ENCODE measurements at places on chromosomes 3 and 15. TPM values are rescaled to one million over a fixed set of nuclear protein-coding genes. Genes with fewer than 3 reads are reported as not detected.

- H3K36me3 ChIP-seq, result no peaks in the 10 kb centered on the region
- peak; percentile 40 for DNase-seq
- no peaks in the 10 kb centered on the region for H3K27me3 ChIP-seq
These were observed 2.5 kb upstream of the MST1R start for GRCh38 chr3:49906073-49906743.

- DNase-seq, result peak; percentile 36
- H3K27ac ChIP-seq, result no peak overlapping the region
- H3K4me1 ChIP-seq, result no peaks in the 10 kb centered on the region
- H3K4me3 ChIP-seq, result no peak overlapping the region
- no peaks in the 10 kb centered on the region for H3K36me3 ChIP-seq
These were observed 384.1 kb downstream of the PLOD2 start for GRCh38 chr3:145776782-145777408.

GRCh38 chr3:114333180-114333922 is 39.5 kb downstream of the TIGIT start:
- H3K4me3 ChIP-seq, result no peak overlapping the region
- no peak for DNase-seq
- H3K27ac ChIP-seq, result no peak overlapping the region
- H3K4me1 ChIP-seq, result no peaks in the 10 kb centered on the region

CHMP2B gene
- total RNA-seq, result 36.4 TPM

DNA sequence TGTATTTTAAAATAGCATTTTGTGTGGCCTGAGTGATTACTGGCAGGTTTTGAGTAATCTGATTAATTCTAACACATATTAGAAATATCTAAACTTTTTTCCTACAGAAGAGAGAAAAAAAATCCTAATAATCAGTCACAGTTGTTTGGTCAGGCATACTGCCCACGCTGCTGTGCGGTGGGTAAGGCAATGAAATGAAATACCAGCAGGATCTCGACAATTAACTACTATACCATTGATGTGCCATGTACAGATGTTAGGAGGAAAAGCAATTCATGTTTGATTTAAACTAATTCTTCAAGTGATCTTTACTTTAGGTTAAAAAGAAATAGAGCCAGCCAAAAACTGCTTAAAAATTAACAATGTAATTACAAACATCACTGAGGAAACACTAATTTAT is 5.2 kb downstream of the GRAMD2A start:
- H3K36me3 ChIP-seq, result no peaks in the 10 kb centered on the region
- H3K4me1 ChIP-seq, result no peaks in the 10 kb centered on the region
- no peak for DNase-seq

SCG3 gene
- total RNA-seq, result 0.23 TPM

- no peaks in the 10 kb centered on the region for H3K4me1 ChIP-seq
- H3K27ac ChIP-seq, result no peak overlapping the region
- H3K36me3 ChIP-seq, result no peaks in the 10 kb centered on the region
- no peak overlapping the region for H3K4me3 ChIP-seq
- H3K27me3 ChIP-seq, result no peaks in the 10 kb centered on the region
These were observed 2.5 kb downstream of the MAP3K13 start for GRCh38 chr3:185365291-185366073.

GRCh38 chr3:13661121-13661520 is 112.2 kb downstream of the FBLN2 start:
- H3K27ac ChIP-seq, result no peak overlapping the region
- no peak overlapping the region for H3K4me3 ChIP-seq
- H3K4me1 ChIP-seq, result no peaks in the 10 kb centered on the region

- H3K27me3 ChIP-seq, result no peaks in the 10 kb centered on the region
- H3K36me3 ChIP-seq, result no peaks in the 10 kb centered on the region
- DNase-seq, result no peak
- H3K27ac ChIP-seq, result no peak overlapping the region
- no peaks in the 10 kb centered on the region for H3K4me1 ChIP-seq
These were observed 813.6 kb upstream of the ALCAM start for GRCh38 chr3:104553121-104553520.

RASL12 gene
- 56.3 TPM for total RNA-seq

HIGD2B gene
- 0.51 TPM for total RNA-seq

DNA sequence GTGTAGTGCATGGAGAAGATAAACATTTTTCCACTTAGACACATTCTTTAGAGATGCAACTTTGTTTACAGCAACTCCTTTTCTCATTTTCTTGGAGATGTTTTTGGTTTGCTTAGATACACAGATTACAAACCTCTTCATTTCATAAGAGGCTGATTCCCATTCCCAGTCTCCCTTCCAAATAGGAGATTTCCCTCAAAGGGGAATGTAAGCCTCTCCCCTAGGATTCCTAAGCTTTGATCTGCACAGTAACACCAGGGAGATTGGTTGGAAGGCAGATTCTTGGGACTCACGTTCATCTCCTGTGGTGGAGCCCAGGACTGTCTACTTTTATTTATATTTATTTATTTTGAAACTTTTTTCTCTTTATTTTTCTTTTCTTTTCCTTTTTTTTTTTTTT is 63.2 kb downstream of the MCTP2 start:
- H3K27me3 ChIP-seq, result no peaks in the 10 kb centered on the region
- DNase-seq, result no peak
- no peak overlapping the region for H3K27ac ChIP-seq
- H3K4me1 ChIP-seq, result no peaks in the 10 kb centered on the region
- no peak overlapping the region for H3K4me3 ChIP-seq

- no peaks in the 10 kb centered on the region for H3K4me1 ChIP-seq
- peaks cover 13% of the 10 kb centered on the region for H3K36me3 ChIP-seq
- H3K27ac ChIP-seq, result peak overlapping the region; percentile 7
- no peak for DNase-seq
These were observed 18.2 kb downstream of the IDH2 start for GRCh38 chr15:90083954-90084607.

PDE12 gene
- total RNA-seq, result 22.8 TPM

SIN3A gene
- 51.0 TPM for total RNA-seq

EAF2 gene
- 37.8 TPM for total RNA-seq

DNA sequence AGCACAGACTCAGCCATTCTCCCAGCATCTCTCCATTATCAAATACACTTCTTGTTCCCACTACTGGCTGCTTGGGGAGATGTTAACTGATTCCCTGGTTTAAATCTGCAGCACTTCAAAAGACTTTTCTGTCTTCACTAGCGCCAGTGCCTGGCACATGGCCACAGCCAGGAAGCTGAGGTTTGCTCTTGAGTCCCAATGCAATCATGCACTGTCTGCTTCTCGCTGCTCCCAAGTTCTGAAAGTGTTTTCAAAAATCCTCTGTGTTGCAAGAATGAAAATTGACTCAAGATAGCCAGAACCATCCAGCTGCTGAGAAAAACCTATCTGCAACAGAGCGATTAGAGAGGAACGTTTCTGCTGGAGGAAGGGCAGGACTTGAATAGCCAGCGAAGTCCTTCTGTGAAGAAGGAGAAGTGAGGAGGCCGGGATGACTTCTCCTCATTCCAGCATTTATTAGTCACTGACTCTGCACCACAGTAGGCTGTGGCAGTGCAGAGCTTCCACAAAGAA is 358.4 kb upstream of the NR2F2 start:
- no peaks in the 10 kb centered on the region for H3K4me1 ChIP-seq
- H3K27ac ChIP-seq, result no peak overlapping the region
- no peak for DNase-seq

DNA sequence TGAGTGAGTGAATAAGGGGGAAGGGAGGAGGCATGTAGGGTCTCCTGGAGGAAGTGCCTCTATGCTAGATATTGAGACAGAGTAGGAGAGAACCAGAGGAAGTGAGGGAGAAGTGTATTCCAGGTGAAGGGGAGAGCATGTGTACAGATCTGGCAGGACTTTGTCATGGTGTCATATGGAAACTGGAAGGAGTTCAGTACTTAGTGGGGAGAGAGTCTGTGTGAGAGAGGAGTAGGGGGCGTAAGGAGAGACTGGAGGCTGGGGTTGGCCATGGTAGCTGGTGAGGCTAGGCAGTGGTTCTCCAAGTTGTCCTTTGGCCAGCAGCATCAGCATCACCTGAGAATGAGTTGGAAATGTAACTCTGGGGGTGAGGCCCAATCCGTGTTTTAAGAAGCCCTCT is 29.6 kb upstream of the EPHB1 start:
- no peaks in the 10 kb centered on the region for H3K36me3 ChIP-seq
- no peak overlapping the region for H3K27ac ChIP-seq
- no peaks in the 10 kb centered on the region for H3K4me1 ChIP-seq
- DNase-seq, result no peak
- H3K27me3 ChIP-seq, result no peaks in the 10 kb centered on the region
- H3K4me3 ChIP-seq, result no peak overlapping the region
